ENCODE measurements at places on chromosomes 4 and X. TPM values are rescaled to one million over a fixed set of nuclear protein-coding genes. Genes with fewer than 3 reads are reported as not detected.

ELOVL6 gene
- polyA plus RNA-seq = 37.4 TPM

FGFR3 gene
- 139 TPM for polyA plus RNA-seq

GIMD1 gene
- not detected for polyA plus RNA-seq

HPGD gene
- polyA plus RNA-seq = 82.8 TPM

MGST2 gene
- polyA plus RNA-seq = 56.9 TPM

PORCN gene
- 8.4 TPM for polyA plus RNA-seq

GRCh38 chr4:152563209-152563608 lies 27.3 kb upstream of the FBXW7 start:
- no peak for DNase-seq

GRCh38 chrX:30150196-30150895 lies 65.0 kb upstream of the MAGEB2 start:
- no peak for DNase-seq

DNA sequence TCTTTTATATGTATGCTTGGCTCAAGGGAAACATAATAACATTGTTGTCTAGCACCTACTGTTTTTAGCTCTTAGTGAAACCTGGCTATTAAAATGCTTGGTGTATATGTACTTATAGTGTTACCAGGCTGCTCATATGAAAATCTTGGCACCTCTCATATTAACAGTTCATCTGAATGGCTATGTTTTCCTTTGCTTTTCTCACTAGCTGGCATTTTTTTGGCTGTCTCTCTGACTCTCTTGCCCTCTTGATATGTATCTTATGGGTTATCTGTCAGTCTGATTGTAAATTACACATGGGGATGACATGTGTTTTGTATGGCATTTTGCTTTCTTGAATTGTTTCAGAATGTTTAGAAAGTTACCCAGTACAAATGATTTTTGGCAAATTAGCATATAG lies 158.0 kb downstream of the ARHGAP24 start:
- DNase-seq = no peak

GRCh38 chr4:186819342-186820086 lies 95.9 kb upstream of the FAT1 start:
- DNase-seq = no peak

- DNase-seq = no peak
Observed at GRCh38 chr4:100979736-100980135, 367.6 kb downstream of the PPP3CA start.

DNA sequence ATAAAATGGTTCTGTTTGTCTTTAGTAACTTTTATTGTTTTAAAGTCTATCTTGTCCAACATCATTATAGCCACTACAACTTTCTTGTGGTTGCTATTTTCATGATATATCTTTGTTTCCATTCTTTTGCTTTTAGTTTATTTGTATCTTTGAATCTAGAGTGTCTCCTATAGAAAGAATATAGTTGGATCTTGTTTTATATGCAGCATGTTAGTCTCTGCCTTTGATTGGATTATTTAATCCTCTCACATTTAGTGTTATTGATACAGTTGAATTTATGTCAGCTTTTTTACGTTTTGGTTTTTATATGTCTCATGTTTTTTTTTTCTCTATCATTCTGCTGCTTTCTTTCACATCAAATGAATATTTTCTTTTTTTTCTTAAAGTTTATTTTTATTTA lies 98.1 kb downstream of the VSIG4 start:
- DNase-seq = no peak

- no peak for DNase-seq
Observed at GRCh38 chrX:2894885-2895292, 34.2 kb downstream of the ARSD start.

DNA sequence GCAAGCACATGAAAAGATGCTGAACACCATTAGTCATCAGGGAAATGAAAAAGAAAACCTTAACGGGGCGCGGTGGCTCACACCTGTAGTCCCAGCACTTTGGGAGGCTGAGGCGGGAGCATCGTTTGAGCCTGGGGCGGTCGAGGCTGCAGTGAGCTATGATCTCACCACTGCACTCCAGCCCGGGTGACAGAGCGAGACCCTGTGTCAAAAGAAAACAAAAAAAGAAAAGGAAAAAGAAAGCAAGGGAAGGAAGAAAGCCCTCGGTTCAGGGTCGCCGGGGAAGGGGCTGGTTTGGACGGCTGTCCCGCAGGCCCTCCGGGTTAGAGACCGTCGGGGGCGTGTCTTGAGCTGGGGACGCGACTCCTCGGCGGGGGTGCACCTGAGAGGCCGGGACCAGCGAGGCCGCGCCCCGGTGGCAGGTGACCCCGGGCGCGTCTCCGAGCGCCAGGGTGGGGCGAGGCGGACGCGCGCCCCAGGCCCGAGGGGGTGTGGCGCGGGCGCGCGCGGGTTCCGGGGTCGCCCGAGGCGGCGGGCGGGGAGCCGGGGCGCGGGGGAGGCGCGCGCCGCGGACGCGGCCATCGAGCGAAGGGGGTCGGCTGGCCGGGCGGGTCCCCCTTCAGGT lies 478 bp upstream of the PLXNA3 start:
- DNase-seq = no peak

DNA sequence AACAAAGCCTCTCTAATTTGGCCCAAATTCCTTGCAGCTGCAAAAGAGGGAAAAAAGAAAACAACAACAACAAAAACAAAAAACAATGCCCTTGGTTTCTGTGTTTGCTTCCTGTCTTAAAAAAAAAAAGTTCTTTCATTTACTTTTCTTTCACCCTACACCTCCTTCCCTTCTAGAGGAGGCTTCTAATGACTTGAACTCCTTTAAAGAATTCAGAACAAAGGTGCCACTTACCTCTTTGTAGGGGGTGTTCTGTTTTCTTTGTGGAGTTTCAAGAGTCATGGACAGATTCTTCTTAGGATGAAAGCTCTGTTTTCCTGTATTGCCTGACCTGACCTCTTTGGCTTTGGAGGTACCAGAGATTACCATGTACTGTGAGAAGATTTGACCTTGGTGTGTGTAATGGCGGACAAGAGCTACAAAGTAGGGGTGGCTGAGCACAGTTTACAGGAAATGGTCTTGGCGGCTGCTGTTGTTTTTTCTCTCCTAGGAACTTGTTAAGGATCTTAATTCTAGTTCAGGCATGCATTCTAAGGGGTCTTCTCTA lies 72.4 kb upstream of the S100G start:
- no peak for DNase-seq

GRCh38 chr4:102869569-102870197 lies 891 bp downstream of the CISD2 start:
- DNase-seq = peak; percentile 41

Measured in renal cortex interstitium (tissue), 15 donors.